ENCODE measurements at places on chromosomes 7 and 10.

GRCh38 chr7:101035941-101036340, 16.1 kb downstream of the MUC17 start:
- DNase-seq, result no peak

GRCh38 chr7:42144604-42145003, 92.4 kb downstream of the GLI3 start:
- DNase-seq, result no peak

GRCh38 chr10:106495931-106496330, 668.6 kb downstream of the SORCS1 start:
- no peak for DNase-seq

DNA sequence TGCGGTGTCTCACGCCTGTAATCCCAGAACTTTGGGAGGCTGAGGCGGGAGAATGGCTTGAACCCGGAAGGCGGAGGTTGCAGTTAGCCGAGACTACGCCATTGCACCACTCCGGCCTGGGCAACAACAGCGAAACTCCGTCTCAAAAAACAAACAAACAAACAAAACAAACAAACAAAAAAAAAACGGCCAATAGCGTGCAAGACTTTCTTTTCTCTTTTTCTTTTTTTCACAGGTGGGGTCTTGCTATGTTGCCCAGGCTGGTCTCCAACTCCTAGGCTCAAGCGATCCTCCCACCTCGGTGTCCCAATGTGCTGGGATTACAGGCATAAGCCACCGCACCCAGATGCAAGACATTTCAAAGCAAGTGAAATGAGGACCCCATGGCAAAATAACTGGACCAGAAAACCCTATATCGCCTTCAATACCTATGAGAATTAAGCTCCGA, 1.6 kb downstream of the PSAP start:
- no peak for DNase-seq

DNA sequence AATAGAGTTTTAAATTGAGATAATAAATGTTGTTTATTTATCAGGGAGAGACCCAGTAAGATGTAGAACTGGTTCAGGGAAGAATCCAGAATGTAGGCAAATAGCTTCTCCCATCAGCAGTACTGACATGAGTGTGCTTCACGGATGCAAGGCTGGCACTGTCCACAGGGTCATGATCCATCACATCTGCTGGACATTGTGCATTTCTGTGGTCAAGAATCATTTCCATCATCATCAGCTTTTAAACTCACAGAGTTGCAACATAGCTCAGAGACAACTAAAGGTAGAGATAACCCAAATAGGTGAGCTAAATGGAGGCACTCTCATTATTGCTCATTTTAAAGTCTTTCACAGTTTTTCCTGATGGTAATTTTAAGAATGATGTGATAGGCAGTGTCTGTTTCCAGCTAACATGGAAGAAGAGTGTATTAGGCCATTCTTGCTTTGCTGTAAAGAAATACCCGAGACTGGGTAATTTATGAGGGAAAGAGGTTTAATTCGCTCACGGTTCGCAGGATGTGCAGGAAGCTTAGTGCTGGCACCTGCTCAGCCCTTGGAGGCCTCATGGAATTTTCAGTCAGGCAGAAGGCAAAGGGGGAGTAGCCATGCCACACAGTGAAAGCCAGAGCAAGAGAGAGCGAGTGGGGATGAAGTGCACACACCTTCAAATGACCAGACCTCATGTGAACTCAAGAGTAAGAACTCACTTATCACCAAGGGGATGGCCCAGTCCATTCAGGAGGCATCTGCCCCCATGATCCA, 80.8 kb downstream of the INPP5A start:
- no peak for DNase-seq

- DNase-seq, result no peak
Observed at GRCh38 chr7:117810642-117811512, 62.4 kb downstream of the CTTNBP2 start.

DNA sequence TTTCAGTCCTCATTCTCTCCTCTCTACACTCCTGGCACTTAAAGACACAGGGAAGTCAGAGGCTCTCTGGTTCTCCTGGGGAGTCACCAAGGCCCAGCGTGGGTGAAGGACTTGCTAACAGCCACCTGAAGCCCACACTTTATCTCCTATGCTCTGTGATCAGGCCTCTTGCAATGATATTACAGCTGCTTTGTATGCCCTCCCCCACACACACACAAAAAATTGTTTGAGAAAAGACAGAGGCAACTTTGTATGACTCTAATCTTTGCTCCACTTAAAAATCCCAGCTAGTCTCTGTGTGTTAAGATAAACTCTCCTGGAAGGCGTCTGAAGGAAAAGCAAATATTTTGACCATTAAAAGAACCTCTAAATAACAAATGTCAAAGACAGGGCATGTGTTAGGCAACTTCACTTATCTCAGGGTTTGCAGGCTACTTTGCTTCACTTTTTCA, 507.2 kb downstream of the TNS3 start:
- DNase-seq, result no peak

DNA sequence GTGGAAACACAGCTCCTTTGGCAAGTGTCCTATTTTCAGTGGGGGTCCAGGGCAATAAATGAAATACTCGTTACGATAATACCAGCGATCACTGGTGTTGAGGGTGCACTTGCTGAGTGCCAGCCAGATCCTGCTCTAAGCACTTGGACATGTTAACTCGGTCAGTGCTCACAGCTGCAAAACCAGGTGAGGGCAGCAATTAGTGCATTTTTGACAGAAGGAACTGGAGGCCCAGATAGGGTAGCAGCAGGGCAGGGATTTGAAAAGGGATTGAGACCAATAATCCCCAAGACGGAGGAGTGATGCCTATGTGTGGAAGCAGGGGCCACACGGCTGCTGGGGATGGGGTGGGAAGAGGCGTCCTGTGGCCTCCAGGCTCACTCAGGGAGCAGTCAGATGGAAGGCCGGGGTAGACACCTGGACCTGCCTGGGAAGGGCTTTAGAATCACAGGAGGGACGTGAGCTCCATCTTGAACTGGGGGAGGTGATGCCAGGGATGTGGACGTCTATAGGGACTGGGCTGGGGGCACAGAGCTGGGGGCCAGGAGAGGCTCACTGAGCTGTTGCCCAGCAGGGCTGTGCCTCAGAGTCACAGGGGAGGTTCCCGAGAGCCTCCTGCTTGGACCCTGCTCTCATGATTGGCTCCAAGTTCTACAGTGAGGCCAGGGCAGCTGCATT, 14.3 kb downstream of the PTPRE start:
- DNase-seq, result no peak

DNA sequence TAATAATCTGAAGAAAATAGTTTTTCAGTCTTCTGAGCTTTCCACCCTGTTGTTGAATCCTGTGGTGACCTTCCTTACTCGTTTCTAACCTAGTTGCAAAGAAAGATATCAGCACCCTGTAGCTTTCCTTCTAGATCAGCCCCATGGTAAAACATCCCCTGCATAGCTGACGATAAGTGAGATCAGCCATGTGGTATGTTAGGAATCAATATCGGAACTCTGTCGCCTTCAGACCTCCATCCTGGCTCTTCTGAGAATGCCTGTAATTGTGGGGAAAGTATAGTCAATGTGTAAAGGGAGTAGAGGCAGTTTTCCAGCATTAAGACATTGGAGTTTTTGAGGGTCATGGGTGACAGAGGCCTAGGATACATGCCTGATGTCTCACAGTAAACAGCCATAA, 151.8 kb downstream of the LRRC4 start:
- no peak for DNase-seq

GRCh38 chr7:48173756-48174382, 2.6 kb downstream of the ABCA13 start:
- no peak for DNase-seq

DNA sequence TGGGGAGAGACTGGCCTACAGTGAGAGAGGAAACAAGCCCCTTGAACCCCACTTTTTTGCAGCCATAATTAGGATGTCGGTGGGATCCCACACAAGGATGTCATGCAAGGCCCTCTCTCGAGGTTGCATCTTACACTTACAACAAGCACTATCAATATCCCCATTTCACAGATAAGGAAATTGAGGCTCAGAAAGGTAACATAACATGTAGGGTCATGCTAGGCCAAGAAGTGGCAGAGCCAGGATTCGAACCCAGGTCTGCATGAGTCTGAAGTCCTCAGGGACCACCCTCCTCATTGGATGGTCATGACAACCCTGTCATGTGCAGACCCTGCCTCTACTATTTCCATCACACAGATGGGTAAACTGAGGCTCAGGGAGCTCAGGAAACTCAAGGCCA, 123.5 kb downstream of the C10orf105 start:
- no peak for DNase-seq

DNA sequence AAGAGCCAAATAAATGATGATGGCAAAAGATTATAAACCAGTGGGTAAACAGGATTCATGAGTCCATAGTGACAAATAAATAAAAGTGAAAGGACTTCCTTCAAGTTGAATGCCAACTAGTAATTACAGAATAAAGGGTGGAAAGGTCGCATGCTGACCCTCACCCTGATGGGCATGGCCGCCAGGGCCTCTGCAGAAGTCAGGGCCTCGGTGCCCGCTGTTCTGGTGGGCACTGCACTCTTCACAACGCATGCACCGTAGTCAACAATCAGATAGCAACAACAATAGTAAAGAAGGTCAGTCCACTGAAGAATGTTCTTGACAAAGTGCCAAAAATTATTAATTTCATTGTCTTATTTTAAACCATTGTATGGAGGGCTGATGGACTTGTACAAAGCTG, 123.2 kb upstream of the LANCL2 start:
- DNase-seq, result no peak

- DNase-seq, result no peak
Observed at GRCh38 chr7:11035661-11036060, 62.0 kb downstream of the PHF14 start.

DNA sequence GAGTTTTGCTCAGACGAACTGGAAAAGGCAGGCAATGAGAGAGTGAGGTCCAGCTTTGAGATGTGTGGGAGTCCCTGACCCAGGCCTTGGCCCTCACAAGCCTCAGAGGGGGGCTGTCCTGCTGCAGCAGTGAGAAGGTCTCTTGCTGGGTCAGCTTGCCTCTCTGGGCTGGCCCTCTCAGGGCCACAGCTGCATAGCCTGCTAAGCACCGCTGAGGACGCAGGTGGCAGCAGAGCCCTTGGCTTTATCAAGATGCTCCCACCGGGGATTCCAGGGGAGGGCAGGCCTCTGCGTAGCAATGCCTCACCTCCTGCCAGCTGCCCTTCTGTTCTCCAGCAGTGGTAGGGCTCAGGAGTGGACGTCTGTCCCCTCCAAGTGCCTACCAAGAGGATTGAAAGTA, 128.7 kb downstream of the COBL start:
- no peak for DNase-seq
